ENCODE measurements at places on chromosomes 4 and X.
A peak's percentile ranks its signal among the peaks of the same experiment; 100 is the strongest.

DNA sequence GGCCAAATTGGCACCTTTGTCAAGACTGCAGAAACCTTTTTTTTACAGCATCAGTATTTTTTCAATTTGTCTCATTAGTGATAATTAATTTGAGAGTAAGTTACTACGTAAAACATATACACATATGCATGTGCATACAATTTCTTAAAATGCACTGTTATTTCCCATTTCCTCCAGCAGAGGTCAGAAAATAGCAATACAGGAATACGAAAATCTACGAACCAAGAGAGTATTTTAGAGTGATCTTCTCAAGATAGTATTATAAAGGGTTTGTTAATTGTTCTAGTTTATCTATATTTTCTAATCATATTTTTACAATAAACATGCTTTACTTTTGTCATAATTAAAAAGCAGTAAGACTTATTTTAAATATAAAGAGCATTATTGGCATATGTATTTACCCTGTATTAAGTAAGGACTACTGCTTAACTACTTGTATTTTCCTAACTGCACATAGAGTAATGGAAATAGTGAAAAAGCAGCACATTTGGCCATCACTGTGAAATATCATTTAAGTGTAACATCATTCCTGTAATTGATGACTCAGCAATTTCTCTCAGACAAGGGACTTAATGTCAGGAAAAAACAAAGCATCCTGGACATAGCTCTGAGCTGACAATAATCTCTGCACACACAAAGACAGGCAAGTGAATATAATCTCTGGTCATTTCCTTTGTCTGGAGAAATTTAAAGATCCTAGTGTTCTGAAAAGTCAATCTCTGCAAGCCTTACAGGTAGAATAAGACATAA lies 45.6 kb downstream of the MAOB start:
- no peak for DNase-seq

DNA sequence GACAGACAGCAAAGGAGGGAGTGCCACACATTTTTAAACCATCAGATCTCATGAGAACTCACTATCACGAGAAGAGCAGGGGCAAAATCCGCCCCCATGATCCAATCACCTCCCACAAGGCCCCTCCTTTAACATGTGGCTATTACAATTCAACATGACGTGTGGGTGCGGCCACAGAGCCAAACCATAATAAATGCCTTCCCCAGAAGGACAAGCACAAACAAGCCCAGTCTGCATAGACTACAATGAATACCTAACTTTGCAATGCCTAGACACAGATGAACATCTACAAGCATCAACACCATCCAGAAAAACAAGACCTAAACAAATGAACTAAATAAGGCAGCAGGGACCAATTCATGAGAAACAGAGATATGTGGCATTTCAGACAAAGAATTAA lies 12.3 kb downstream of the ETDA start:
- no peak for DNase-seq

DNA sequence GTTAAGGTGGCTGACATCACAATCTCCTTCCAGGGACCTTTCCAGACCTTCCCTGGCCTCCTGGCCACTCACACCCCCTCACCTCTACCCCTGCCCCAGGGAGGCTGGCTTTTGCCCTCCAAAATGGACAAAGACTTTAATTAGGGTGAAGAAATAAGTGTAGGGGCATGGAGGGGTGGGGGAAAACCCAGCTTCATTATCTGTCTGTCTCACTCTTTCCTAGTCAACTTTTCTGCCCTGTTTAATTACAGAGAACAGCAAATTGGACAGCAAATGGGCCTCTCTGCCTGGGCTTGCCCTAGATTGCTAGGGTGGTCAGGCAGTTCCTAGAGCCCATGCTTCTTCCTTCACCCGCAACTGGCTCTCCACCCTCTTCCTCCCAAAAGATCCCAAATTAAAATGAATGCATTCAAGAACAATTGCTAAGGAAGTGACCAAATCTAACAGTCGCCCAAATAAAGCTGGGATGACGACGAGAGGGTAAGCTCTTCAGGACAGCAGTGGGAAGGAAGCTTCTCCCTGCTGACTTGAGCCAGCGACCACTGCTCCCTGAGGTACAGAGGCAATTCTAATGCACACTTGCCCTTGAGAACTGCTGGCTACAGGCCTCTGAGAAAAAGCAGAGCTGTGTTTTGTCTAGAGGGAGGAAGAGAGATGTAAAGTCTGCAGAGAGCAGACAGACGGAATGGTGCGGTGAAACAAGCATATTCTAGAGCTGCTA lies 12.4 kb downstream of the RAI2 start:
- no peak for DNase-seq

DNA sequence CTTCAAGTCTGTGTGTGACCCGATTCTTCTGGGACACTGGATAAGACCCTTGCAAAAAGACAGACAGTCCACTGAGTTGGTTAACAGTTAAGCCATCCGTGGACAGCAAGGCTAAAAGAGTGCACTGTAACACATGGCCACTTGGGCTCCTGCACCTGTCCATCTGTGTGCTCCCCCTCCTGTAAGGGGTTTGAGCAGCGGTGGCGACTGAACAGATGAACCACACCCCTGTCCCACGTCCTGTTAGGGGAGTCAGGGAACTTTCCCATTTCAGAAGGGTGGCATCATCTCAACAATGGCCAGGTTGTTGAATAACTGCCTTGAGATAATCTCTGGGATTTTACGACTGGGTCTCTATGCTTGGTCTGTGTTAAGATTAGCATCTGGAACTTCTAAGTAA lies 178.6 kb downstream of the GRXCR1 start:
- DNase-seq = no peak

DNA sequence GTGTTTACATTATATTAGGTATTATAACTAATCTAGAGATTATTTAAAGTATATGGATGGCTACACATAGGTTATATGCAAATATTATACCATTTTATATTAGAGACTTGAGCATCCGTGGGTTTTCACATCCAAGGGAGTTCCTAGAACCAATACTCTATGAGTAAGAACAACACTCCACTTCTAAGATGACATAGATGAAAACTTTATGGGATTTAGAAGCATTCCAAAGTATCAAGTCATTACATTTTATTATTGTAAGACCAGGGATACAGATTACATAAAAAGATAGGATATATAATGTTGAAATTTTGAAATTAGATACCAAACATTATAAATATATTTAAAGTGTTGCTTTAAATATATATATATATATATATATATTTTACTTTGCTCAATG lies 207.0 kb downstream of the NAP1L3 start:
- no peak for DNase-seq

GRCh38 chr4:88742561-88742960 lies 44.9 kb upstream of the NAP1L5 start:
- no peak for DNase-seq

DNA sequence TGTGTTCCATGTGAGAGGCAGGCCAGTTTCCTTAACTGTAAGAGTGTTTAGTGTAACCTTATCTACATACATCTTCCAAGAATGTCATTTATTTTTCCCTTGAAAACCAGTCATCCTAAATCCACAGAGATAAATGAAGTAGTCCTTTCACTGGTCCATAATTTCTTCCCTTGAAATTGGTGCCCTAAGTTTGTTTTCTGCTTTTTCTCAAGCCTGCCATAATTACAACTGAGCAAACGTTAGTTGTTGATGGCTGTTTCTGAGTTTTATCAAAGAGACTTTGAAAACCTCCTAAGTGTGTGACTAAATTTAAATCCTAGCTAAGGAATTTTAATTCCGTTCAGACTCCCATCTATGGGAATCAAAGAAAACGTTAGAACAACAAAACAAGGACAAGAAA lies 3.6 kb upstream of the TDO2 start:
- DNase-seq = no peak

- no peak for DNase-seq
Measured at GRCh38 chr4:665751-666435, 8.2 kb downstream of the ATP5ME start.

DNA sequence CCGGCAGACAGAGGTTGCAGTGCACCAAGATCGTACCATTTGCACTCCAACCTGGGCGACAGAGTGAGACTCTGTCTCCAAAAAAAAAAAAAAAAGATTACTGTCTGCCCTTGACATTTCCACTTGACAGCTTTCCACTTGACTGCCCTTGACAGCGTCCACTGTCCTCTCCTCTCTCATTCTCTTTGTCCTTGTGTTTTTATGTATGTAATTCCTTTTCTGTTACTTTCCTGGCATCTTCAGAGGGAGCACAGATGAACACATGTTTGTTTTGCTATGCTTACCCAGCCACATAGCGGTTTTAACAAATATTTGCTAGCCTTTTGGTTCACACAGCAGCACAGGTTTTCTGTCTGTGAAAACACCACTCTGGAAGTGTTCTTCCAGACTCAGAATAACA lies 26.2 kb downstream of the SYAP1 start:
- no peak for DNase-seq

GRCh38 chrX:77440330-77440729 lies 6.9 kb upstream of the FGF16 start:
- DNase-seq = no peak

DNA sequence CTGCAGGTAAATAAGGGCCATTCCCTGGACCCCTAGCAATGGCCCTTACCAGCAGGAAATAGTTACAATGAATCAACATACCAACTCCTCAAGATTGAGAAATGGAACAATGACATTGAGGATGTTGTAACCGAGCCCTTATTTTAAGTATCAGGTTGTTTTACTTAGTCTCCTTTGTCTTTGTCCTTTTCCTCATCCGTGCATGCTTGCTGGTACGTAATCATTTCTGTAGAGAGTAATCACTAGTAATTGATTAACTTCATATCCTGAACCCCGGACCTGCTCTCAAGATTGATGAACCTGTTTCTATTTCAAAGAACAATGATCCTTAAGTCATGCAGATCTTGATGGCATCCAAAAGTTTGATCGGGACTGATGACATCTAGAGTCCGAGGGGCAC lies 98.6 kb upstream of the LANCL3 start:
- no peak for DNase-seq

GRCh38 chr4:138724530-138724929 lies 291.1 kb upstream of the NOCT start:
- peak; percentile 18 for DNase-seq

Data from iPS-NIHi11 (cell line).